ENCODE measurements at places on chromosomes 16 and 17.

DNA sequence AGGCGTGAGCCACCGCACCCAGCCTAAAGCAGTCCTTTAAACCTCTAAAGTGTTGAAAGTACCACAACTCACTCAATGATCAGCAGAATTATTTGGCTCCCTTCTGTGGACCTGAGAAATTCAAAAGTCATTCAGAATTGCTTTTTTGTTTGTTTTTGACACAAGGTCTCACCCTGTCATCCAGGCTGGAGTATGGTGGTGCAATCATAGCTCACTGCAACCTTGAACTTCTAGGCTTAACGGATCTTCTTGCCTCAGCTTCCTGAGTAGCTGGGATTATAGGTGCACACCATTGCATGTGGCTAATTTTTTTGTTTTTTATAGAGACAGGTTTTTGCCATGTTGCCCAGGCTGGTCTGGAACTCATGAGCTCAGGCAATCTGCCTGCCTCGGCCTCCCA, 44.3 kb downstream of the TRAF4 start:
- no peak for DNase-seq

DNA sequence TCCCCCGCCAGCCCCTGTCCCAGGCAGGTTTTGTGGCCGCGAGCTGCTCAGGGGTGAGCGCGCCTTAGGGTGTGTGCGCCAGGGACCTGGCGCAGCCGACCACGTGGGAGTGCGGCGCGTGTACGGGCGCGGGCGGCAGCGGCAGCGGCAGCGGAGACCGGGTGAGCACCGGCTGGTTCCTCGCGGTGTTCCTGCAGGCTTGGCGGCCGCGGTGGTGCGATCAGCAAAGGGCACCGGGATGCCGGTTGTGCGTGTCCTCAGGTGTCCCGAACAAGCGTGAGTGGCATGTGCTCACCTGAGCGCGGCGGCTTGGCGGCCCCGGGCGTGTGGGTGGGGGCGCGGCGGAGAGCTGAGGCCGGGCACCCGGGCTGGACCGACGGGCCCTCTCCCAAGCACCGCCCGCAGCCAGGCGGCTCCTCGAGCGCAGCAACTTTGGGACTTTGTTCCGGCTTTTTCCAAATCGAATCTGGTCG, 381 bp upstream of the HSD11B2 start:
- peak; percentile 62 for DNase-seq

DNA sequence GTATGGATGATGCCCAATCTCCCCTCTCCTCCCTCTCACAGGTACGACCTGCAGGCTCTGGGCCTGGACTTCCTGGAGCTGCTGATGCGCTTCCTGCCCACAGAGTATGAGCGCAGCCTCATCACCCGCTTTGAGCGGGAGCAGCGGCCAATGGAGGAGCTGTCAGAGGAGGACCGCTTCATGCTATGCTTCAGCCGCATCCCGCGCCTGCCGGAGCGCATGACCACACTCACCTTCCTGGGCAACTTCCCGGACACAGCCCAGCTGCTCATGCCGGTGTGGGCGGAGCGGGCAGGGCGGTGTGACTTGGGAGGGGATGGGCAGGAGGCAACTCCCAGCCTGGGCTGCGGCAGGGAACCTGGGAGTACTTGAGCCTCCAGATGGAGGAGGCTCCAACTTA, 18.1 kb downstream of the SPATA32 start:
- no peak for DNase-seq

GRCh38 chr17:27471321-27472269, 15.3 kb downstream of the KSR1 start:
- DNase-seq, result no peak

DNA sequence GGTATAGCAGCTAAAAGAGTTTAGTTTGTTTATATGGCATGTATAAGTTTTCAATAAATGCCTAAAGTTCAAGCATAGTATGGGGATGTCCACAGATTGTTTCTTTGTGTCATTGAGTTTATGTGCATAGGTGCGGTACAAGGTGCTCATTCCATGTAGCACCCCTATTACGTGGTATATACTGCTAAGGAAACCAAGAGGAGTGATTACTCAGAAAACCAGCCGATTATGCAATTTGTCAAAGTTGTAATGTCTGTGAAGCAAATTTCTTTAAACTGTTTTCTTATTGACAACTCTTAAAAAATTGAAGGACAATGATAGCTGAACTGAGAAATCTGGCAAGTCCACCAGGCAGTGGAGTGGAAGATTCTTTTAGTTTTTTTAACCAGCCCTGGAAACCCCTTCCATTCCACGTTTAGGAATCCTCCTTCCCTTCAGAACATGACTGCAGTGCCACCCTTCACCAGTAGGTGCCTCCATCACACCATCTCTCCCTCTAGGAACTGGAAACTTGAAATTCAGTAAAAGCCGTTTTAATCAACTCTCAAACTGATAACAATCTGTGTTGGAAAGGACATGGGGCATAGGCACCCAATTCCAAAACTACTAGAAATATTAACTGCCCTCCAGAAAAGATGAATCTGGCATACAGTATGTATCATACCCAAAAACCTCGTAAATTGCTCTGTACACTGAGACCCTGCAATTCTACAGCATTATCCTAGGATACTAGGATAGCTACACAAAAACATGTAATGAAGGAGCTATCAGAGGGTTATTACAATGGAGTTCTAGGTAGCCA, 43.5 kb downstream of the REXO5 start:
- peak; percentile 67 for DNase-seq

DNA sequence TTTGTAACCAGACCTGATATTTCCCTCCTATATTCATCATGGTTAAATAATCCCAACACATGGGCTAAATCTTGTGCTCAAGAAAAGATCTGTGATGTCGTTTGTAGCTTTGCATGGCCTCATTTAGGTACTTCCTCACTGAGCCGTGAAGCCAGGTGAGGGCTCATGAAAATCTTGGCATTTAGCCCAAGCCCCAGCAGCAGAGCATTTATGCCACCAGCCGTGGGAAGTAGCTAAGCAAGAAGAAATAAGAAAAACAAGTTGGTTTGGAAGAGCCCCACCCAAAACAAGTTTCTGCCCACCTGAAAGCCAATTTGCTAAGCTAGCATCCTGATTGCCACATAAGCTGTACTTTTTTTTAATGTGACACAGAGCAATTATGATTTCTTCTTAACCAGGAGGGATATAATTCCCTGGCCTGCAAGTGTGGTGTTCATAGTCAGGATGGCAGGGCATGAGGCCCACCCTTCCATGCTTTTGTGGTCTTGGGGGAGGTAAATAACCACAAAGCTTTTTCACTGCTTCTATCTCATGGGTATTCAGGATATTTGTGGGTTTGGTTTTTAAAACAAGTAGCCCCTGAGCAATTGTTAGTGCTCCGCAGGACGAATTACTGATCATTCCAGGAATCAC, 10.5 kb downstream of the TMIGD1 start:
- DNase-seq, result peak; percentile 75

GRCh38 chr17:38587203-38587602, 18.5 kb downstream of the SRCIN1 start:
- DNase-seq, result no peak

GRCh38 chr16:54409982-54410381, 123.4 kb upstream of the IRX3 start:
- no peak for DNase-seq

GRCh38 chr17:59771093-59771492, 63.6 kb downstream of the VMP1 start:
- DNase-seq, result no peak

GRCh38 chr17:6913608-6914443, 82.0 kb upstream of the ALOX12 start:
- DNase-seq, result peak; percentile 79

GRCh38 chr17:17516941-17517720, 20.9 kb upstream of the RASD1 start:
- DNase-seq, result no peak

GRCh38 chr17:82246040-82246364, 17.2 kb downstream of the SLC16A3 start:
- no peak for DNase-seq

DNA sequence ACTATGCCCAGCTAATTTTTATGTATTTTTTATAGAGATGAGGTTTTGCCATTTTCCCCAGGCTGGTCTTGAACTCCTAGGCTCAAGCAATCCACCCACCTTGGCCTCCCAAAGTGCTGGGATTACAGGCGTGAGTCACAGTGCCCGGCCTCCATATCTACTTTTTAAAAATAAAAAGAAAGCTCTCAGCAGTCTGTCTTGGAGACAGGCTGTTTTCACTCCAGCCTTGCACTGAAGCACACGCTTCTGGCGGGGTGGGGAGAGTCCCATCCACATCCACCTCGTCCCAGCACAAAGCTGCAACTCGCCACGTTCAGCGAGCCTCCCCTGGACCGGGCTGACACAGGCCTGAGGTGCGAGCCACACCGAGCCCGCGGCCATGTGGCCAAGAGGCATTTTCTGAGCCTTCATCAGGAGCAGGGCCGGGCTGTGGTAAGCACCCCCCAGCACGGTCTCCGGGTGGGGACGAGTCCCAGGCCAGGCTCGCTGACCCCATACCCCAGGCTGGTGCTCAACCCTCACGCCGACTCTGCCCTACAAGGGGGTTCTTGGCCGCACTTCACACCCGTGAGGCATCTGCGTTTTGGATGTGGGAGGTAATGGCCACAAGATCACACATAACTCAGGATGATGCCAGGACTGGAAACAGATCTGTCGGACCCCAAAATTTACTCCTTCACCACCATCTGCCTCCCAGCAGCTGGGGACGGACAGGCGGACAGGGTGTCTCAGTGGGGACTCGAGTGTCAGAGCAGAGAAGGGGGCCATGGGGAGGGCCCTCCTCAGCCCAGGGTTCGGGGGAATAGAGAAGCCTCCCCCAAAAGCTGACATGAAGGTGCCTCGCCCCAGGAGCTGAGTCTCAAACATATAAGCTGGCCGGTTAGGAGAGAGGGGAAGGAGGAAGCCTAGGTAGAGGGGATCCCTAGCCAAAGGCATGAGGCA, 28.6 kb downstream of the TBC1D16 start:
- DNase-seq, result no peak

DNA sequence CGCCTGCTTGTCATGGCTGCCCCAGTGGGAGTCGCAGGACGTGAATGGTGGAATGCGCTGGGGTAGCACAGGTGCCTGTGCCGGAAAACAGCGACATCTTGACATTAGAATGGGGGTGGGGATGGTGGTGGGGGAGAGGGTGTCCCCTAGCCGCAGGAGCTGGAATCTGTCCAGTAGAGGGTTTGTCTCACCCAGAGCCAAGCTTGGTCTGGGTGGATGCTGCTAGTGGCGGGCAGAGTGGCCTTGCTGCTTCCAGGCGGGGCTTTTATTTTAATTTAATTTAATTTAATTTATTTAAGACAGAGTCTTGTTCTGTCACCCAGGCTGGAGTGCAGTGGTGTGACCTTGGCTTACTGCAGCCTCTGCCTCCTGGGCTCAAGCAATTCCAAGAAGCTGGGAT, 7.7 kb downstream of the BAIAP2 start:
- no peak for DNase-seq

DNA sequence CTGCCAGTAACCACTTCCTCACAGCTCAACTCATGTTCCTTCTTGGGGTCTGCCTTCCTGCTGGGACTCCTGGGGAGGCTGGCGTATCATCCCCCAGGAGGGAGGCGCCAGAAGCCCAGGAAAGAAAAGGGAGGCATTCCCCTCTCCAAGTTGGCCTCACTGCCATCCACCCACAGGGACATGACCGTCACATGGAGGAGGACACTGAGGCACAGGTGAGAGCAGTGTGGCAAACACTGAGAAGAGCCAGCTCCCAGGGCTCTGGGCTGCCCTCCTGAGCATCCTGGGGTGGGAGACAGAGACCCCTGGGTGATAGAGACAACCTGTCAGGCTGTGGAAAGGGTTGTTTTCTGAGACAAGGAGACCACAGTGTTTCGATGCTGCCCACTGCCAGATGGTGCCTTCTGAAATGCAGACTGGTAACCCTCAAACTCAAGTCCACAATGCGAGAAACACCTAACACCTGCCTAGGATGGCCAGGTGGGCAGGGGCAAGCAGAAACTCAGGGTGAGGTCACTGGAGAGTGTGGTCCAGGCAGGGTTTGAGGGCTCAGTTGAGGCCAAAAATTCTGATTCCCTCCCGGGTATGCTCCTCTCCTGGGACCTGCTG, 1722.1 kb downstream of the TP53TG3F start:
- DNase-seq, result no peak

- DNase-seq, result no peak
These were observed 332.5 kb downstream of the GRIN2A start for GRCh38 chr16:9849697-9850245.

GRCh38 chr16:81738783-81739496, 40.2 kb upstream of the PLCG2 start:
- DNase-seq, result peak; percentile 81

DNA sequence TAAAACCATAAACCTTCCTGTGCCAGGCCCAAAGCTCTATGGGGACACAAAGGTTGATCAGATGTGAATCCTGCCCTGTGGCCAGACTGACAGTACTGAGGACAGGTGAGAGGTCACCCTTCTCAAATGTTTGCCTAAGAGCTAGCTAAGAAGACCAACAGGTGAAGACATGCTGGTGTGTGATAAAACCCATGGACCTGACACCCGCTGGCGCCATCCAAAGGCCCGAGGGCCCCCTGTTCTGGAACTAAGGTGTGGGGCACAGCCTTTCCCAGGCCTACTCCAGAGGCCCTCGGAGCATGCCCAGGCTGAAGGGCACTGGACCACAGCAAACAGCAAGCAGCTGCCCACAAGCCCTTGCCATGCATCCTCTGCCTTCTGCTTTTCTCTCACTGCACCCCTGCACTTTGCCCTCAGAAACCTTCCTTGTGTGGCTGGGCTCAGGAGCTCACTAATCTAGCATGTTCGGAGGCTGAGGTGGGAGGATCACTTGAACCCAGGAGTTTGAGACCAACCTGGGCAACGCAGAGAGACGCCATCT, 5.2 kb upstream of the CDK3 start:
- DNase-seq, result no peak

GRCh38 chr16:11017499-11017898, 73.1 kb downstream of the CLEC16A start:
- no peak for DNase-seq

DNA sequence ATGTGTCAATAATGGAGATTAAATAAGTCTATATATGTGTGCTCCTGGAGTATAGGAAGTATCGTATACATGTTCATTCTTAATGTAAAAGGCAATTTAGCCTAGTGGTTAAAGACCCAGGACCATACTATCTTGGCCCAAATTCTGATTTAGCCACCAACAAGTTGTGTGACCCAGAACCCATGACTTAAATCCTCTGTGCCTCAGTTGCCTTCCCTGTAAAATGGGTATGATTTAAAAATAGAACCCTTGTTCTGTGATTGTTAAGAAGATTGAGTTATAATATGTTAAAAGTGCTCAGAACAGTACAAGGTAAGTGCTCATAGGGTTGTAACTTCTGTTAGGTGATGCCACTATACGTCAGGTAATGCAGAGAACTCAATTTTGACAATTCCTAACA, 18.8 kb upstream of the BLMH start:
- DNase-seq, result no peak

- DNase-seq, result no peak
These were observed 345.7 kb downstream of the HAPSTR1 start for GRCh38 chr16:9437115-9437514.

- DNase-seq, result no peak
These were observed 93.4 kb upstream of the CBX4 start for GRCh38 chr17:79932451-79933306.

- DNase-seq, result no peak
These were observed 192.4 kb downstream of the RAB11FIP4 start for GRCh38 chr17:31583772-31584356.

- DNase-seq, result no peak
These were observed 36.9 kb downstream of the SOST start for GRCh38 chr17:43721537-43722268.

GRCh38 chr17:50298018-50298417, 23.8 kb downstream of the TMEM92 start:
- no peak for DNase-seq

All from suppressor macrophage (primary cell).